ENCODE measurements at places on chromosomes 16 and 17. TPM values are rescaled to one million over a fixed set of nuclear protein-coding genes. Genes with fewer than 3 reads are reported as not detected.

- DNase-seq, result no peak
Measured at GRCh38 chr17:35447499-35447898, 1.1 kb downstream of the SLFN13 start.

DNA sequence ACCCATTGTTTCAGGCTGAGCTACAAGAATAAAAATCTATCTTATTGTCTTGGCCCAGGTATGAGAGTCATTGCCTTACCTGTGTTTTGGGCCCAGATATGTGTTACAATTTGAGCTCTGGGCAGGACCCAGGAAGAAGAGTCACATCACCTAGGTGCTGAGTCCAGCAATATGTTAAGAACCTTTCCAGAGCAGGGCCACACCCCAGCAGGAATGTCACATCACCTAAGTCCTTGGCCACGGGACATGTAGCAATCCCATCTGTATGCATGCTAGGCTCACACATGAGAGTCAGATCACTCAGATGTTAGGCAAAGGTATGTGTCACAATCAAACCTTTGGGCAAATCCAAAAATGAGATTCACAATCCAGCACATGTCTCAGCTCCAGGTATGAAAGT, 2103.5 kb downstream of the TP53TG3F start:
- DNase-seq, result no peak

GRCh38 chr17:2071455-2072281, 16.8 kb downstream of the HIC1 start:
- DNase-seq, result no peak

DNA sequence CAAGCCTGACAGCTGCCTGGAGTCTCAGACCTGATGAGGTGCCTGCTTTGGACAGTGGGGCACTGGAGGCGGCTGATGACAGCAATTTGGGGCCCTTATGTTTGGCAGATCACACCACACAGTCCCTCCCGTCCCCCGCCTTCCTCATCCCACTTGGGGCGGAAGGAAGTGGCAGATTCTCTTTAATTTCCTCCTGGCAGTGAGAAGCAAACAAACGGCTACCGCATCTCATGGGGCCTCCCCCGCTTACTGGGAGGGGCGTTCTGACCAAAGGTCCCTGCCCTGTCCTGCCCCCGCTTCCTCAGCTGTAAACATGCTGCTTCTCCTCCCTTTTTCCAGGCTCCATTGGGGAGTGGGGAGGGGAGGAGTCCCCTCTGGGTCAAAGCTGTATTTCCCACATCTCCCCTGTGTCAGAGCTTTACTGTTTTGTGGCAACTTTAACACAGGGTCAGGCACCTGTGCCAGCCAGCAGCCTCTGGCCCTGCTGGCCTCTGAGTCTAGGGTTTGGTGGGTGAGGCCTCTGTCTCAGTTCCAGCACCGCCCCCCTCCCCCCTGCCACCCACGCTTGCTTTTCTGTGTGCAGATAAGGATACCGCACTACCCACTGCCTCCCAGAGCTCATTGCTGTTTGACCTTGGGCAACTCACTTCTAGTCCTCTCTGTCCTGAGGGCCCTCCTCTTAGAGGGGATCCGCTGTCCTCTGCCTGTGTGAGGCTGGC, 5.4 kb upstream of the NFATC3 start:
- no peak for DNase-seq

DNA sequence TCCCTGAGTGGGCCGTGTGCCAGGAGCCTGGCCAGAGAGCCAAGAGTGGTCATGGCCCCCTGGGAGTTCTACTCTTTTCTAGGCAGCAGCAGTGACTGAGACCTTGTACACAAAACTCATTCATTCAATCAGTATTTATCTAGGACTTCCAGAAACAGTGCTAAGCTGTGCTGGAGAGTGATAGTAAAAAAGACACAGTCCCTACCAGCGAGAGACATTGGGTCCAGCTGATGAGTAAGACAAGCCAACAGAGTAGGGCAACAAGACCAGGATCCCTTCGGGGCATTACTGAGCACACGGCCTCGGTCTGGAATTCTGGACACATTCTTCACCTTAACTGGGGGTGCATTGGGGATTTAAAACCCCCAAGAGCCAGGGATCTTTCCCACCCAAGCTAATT, 20.2 kb downstream of the CBX4 start:
- DNase-seq, result no peak

- DNase-seq, result no peak
Measured at GRCh38 chr16:53209429-53209828, 154.6 kb downstream of the CHD9 start.

DNA sequence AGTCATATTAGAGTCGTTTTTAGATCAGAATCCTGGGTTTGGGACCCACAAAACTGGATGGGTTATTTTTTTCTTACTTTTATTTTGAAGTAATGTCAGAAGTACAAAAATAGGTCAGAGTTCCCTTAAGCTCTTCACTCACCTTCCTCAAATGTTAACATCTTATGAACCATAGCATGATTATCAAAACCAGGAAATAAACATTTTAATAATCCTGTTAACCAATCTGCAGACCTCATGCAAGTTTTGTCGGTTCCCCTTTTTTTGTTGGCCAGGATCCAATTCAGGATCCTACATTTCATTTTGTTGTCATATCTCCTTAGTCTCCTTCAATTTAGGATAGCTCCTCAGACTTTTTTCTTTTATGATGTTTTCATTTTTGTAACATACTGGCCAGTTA, 162.0 kb downstream of the CHD9 start:
- DNase-seq, result no peak

- no peak for DNase-seq
Measured at GRCh38 chr17:247767-248166, 66.3 kb upstream of the DOC2B start.

DNA sequence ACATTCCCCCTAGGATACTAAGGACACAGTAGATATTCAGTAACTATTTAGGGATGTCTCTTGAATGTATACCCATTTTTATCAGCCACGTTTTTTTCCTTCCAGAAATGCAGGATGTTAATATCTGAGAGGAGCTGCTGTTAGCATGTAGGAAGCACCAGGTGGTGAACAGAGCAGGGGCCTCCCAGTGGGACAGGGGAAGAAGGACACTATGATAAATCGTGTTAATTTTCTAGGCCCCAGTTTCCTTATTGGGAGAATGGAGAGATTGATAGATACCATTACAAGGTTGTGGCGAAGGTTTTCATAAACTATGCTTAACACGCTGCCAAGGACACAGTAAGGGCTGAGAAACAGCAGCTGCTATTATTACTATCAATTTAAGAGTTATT, 45.4 kb downstream of the PRSS54 start:
- no peak for DNase-seq

DNA sequence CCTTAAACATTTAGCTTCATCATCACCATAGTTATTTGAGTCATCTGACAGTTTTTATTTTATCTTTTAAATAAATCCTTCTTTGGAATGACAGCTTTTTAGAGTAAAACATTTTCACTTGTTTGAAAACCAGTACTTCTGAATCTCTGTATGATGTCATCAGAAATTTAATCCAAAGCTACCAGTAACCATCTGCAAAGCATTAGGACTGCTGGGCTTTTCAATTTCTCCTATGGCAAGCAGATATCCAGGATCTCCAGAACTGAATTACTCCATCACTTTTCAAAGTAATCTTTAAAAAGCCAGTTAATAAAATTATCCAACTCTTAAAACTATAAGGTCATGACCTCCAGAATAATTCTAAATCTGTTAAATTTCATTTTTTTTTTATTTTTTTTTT, 51.5 kb downstream of the CHCT1 start:
- no peak for DNase-seq

DNA sequence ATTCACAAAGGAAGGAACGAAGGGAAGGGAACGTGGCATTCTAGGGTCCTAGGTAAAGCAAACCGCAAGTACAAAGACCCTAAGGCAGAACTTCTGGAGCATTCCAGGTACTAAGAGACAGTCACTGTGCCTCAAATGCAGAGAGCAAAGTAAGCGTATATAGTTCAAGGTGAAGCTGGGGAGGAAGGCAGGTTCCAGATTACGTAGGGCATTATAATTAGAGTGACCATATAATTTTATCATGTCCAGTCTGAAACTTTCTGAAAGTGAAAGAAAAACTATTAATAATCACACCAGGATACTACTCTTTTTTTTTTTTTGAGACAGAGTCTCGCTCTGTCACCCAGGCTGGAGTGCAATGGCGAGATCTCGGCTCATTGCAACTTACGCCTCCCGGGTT, 25.7 kb downstream of the METTL16 start:
- DNase-seq, result no peak

DNA sequence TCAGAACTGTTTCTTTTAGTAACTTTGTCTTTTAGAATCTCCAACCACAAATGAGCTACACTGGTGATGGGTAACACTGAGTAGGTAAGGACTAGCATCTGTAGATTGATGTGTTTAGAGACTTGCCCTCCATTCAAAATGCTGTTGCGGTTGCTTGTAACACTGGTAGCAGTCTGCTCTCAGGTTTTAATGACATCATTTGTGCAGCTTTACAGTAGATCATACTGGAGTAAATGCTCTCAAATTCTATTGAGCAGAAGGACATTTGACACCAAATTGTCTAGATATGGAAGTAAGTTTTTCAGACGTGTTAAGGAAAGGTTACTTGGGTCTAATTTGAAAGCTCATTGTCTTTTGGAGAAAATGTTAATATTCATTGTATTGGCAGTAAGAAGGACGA, 98.8 kb downstream of the NLK start:
- DNase-seq, result no peak

GRCh38 chr17:41446806-41447205, 6.0 kb upstream of the KRT38 start:
- DNase-seq, result no peak

DNA sequence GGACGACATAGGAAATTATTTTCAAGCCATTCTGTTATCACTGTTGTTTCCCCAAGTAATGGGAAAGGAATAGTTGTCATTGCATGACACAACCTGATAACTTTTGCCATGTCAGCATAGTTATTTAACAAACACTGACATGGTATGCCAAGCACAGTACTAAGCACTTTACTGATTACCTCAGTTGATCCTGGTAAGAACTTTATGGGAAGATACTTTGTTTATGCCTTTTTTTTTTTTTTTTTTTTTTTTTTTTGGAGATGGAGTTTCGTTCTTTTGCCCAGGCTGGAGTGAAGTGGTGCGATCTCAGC, 15.7 kb upstream of the PNPO start:
- no peak for DNase-seq

- DNase-seq, result no peak
Measured at GRCh38 chr17:83098241-83099085, 19.1 kb downstream of the METRNL start.

DNA sequence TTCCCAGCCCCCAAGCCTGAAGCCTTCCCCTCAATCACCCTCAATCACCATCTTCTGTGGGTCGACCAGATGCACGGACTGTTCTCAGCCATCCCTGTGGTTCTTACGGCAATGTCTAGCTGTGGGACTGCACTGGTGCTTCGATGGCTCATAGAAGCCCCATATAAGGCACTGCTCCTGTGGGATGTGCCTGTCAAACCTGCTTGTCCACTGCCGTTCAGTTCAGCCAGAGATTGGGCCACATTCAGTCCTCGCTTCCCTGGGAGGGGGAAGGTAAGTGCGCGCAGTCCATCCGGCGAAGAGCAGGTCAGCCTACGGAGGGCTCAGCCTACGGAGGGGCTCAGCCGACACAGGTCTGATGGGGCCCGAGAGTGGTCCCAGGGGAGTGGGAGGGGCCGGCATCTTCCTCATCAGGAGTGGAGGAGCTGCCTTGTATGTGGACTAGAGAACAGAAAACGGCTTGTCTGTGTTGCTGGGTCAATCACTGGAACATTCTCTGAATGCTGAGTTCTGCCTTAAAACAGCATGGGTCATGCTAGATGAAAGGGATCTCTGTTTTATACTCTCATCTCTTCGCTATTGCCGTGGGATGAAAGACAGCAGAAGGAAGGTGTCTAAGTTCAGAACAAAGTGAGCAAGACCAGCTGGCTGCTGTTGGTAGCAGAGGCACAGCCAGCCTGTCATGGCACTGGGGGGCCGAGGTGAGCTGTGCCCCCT, at the start of gene CARD14:
Gene CARD14, plus strand, starts transcription at position 247 of the 717 bp plus-strand sequence. CDS start 11,409 bp downstream, outside the sequence.
- peak; percentile 50 for DNase-seq

GRCh38 chr16:69566240-69566980, 644 bp downstream of the NFAT5 start:
- no peak for DNase-seq

GRCh38 chr17:1434150-1434549, 21.9 kb downstream of the CRK start:
- DNase-seq, result no peak

DNA sequence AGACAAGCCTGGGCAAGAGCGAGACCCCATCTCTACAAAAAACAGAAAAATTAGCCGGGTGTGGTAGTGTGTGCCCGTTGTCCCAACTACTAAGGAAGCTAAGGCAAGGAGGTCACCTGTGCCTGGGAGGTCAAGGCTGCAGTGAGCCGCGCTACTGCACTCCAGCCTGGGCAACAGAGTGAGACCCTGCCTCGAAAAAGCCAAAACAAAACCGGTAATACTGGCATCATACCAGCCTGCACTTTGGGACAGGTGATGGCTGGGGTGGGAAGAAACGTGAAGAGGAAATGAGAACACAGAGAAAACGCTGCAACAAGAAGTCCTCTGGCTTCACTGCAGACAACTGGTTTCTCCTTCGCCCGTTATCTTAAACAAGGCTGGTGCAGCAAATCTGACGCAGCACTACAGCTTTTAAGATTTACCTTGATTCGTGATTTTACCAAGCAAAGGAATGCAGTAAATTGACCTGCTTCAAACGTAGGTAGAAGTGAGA, 725 bp upstream of the CASC3 start:
- DNase-seq, result no peak

DNA sequence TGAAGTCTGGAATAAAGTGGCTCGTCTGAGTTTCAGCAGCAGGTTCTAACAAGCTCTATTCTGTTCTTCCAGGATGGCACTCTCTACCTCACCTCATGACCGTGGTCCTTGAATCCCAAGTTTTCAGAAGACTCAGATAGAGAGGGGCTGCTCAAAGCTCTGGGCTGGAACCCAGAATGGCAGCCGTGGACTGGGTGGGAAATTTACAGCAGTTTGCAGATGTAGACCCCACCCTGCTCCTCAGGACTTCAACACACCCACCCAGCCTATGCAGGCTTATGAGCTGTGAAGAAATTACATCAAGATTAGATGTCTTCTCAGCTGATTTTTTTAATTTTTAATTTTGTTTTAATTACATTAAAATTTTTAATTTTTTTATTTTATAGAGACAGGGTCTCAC, 59.4 kb downstream of the METRNL start:
- DNase-seq, result no peak

DNA sequence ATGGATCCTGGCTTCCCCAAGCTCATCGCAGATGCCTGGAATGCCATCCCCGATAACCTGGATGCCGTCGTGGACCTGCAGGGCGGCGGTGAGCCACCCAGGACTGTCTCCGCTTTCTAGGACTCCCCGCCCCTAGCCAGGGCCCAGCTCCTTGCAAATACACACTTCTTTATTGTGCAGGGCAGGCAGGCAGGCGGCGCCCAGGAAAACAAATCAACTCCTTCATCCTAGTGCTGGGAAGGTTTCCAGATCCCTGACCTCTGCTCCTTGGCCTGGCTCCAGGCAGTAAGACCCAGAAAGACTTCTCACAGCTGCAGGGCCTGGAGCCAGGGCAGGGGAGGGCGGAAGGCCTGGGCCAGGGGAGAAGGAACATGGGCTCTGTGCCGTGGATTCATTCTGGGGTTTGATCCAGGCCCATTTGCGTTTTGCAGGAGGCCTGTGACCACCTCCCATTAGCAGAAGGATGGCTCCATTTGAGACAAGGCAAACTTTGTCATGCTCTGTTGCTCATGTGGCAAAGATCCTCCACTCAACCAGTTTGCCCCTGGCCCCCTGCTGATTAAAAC, 6.0 kb upstream of the LPCAT2 start:
- peak; percentile 85 for DNase-seq

GRCh38 chr17:8162997-8163977, 539 bp upstream of the VAMP2 start:
- no peak for DNase-seq

KRTAP4-6 gene
- polyA plus RNA-seq, result not detected

ALOX12 gene
- 0.04 TPM for polyA plus RNA-seq

ABCA10 gene
- 3.3 TPM for polyA plus RNA-seq

NPIPB8 gene
- not detected for polyA plus RNA-seq

PRCD gene
- 10.6 TPM for polyA plus RNA-seq

GRAPL gene
- polyA plus RNA-seq, result 1.2 TPM

ATPAF2 gene
- 17.3 TPM for polyA plus RNA-seq
